NCI-H1436 treated with DMSO at 0.1 percent for 48 hours (cell line): ENCODE measurements at places on chromosomes 16 and 17.
A peak's percentile ranks its signal among the peaks of the same experiment; 100 is the strongest.

- DNase-seq: no peak
Observed at GRCh38 chr16:66846266-66846665, 2.1 kb downstream of the CA7 start.

GRCh38 chr17:40104594-40105486, 4.5 kb upstream of the NR1D1 start:
- DNase-seq: no peak

DNA sequence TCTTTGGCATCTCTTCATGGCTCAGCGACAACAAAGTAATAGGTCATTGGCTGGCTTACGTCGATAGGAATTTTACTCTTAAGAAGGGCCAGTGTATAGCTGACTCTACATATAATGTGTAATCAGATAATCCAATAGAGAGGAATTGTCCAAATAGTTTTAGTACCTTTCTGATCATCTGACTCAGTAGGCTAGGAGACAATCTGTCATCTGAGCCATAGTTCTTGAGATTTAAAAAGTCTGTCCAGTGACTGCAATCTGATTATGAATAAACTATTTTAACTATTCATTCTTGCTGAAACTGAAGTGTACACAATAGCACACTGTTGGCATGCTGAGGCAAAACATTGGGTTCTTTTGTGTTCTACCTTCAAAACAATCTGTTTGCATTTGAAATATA, 21.4 kb upstream of the NOL11 start:
- no peak for DNase-seq

GRCh38 chr16:73823205-73823849, 473.3 kb upstream of the PSMD7 start:
- DNase-seq: no peak

GRCh38 chr17:5031365-5032082, 3.7 kb downstream of the SLC52A1 start:
- DNase-seq: peak; percentile 19

GRCh38 chr16:2275476-2276367, 7.8 kb upstream of the RNPS1 start:
- DNase-seq: no peak

- DNase-seq: no peak
Observed at GRCh38 chr16:48353565-48354163, 31.5 kb downstream of the SIAH1 start.
